ENCODE measurements at places on chromosomes 13 and 19.

DNA sequence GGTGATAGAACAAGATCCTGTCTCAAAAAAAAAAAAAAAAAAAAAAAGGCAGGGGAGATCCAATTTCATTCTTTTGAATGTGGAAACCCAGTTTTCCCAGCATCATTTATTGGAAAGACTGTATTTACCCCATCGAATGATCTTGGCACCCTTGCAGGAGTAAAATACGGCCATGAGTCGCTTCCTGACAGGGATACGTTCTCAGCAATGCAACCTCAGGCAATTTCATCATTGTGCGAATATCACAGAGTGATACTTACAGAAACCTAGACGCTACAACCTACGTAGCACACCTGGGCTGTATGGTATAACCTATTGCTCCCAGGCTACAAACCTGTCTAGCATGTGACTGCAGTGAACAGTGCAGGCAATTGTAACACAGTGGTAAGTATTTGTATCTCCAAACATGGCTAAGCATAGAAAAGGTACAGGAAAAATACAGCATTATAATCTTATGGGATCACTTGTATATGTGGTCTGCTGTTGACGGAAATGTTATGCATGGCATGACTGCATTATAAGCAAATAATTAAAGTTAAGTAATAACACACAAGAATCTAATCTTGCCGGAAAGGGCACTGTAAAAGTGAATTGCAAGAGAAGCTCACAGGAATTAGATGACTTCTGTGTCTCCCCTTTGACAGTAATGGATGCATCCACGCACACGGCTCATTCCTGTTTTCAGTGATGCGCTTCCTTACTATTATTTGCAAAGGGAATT lies 24.1 kb downstream of the RFX2 start:
- no peak for DNase-seq

GRCh38 chr13:88979465-88980175 lies 1308.4 kb downstream of the SLITRK5 start:
- peak; percentile 20 for DNase-seq

DNA sequence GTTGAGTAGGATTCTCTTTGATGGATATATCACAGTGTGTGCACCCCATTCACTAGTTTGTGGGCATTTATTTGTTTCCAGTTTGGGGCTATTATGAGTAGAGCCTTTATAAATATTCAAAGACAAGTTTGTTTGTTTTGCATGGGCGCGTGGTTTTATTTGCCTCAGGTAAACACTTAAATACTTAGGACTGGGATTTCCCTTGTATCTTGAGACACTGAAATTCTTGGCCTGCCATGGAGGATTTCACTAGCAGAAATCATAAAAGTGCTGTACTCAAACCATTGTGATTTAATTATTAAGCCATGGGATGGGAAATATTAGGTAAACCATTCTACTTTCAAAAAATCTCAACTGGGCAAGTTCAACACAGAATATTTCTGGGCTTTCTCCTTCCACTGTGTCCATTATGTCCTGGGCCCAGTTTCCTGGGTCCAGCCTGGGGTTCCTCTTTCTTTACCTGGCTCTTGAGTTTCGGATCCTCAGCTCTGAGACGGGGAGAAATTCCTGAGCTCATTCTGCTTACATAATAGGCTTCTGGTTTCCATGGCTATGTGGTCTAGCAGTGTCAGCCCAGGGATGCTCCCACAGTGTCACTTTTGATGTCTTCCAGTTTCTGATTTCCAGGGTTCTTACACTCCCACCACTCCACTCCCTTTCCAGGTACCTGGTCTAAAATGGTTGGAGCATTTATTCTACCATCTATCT lies 14.4 kb downstream of the MYO16 start:
- no peak for DNase-seq

- no peak for DNase-seq
Observed at GRCh38 chr19:7210359-7210758, 83.9 kb downstream of the INSR start.

- DNase-seq = no peak
Observed at GRCh38 chr19:11331502-11331901, 8.0 kb downstream of the RAB3D start.

DNA sequence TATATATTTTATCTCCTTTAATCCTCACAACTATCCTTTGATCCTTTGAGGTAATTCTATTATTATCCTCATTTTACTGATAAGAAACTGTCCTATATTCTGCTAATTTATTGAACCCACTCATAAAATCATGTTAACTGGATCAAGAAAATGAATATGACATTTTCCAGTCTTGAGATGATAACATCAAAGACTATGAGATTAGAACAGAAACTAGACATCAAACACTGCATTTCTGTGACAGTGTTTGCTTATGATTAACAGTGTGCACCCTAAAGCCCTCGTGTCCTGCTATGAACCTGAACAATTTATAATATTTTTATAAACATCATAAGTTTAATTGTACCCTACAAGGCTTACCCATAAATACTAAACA lies 96.3 kb downstream of the TBC1D4 start:
- no peak for DNase-seq

- DNase-seq = no peak
Observed at GRCh38 chr13:52459668-52460067, 4.4 kb downstream of the CKAP2 start.

- no peak for DNase-seq
Observed at GRCh38 chr13:78102121-78102677, 183.6 kb upstream of the EDNRB start.
